ENCODE measurements at places on chromosomes 5 and 9.
A peak's percentile ranks its signal among the peaks of the same experiment; 100 is the strongest.

- no peak for DNase-seq
Observed at GRCh38 chr5:1787472-1788047, 12.1 kb downstream of the MRPL36 start.

- DNase-seq = no peak
Observed at GRCh38 chr9:135903786-135904520, 3.4 kb downstream of the CAMSAP1 start.

DNA sequence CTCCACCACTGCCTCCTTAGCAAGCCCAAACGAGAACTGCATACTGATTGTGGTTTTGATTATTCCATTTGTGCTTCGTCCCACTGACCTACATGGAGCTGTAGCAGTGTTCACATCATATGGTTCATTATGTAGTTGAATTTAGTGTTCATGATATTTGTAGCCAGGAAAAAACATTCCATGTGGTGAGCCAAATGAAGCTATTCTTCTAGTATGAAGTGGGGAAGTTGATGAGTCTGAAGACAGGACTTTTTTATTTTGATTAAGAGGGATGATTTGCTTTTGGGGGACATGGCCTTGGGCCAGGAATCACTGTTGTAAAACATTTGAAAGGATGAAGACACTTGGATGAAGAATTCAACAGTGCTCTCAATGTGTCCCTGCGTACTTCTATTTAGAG lies 192.9 kb upstream of the SLC27A6 start:
- DNase-seq = no peak

DNA sequence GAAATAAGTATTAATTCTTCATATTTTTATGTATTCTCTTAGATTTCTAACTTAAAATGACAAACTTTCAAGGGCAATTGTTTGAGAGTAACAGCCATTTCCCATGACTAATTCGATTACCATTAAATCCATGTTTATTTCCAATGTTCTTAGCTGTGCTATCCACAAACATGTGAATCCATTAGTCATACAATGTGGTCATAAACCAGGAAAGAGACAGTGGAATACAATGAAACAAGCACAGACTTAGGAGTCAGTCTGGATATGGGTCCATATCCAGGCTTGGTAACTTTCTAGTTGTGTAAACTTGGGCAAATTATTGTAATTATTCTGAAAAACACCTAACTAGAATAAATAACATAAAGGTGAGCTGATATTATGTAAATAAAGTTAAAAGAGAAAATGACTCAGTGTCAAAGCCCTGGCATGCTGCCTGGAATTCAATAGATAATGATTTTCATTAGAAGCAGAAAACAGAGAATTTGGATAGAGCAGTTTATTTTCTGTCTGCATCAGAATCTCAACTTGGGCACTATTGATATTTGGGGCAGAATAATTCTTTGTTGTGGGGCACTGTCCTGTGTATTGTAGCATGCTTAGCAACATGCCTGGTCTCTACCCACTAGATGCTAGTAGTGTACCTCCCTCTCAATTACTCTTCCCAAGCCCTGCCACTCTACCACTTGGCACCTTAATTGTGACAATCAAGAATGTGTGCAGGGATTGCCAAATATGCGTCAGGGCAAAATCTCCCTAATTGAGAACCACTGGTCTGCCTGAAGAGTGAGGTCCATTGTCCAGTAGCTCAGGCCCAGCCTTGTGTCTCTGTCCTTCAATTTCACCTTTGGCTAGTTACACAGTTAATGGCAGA lies 44.7 kb upstream of the SLC27A6 start:
- DNase-seq = no peak

GRCh38 chr9:6673326-6674025 lies 27.9 kb upstream of the GLDC start:
- DNase-seq = no peak

GRCh38 chr9:211036-211435 lies 3.6 kb upstream of the DOCK8 start:
- DNase-seq = no peak

GRCh38 chr5:3925935-3926334 lies 330.3 kb downstream of the IRX1 start:
- DNase-seq = no peak

GRCh38 chr5:151461312-151461711 lies 13.9 kb downstream of the SLC36A1 start:
- no peak for DNase-seq

- DNase-seq = no peak
Observed at GRCh38 chr9:126616521-126616976, 2.8 kb downstream of the LMX1B start.

GRCh38 chr9:129630967-129631673 lies 5.2 kb downstream of the NTMT1 start:
- no peak for DNase-seq

- DNase-seq = no peak
Observed at GRCh38 chr5:135743705-135744411, 90.6 kb upstream of the SLC25A48 start.

- no peak for DNase-seq
Observed at GRCh38 chr5:124812771-124813358, 66.4 kb upstream of the ZNF608 start.

- DNase-seq = no peak
Observed at GRCh38 chr5:151496041-151496484, 48.7 kb downstream of the SLC36A1 start.

GRCh38 chr5:56327809-56328208 lies 94.7 kb upstream of the ANKRD55 start:
- peak; percentile 72 for DNase-seq

All from activated CD4-positive, CD25-positive, alpha-beta regulatory T cell treated with anti-CD3 and anti-CD28 coated beads, Interleukin-2, amount 50 U/mL, for 72 hours (primary cell).